Memory B cell (primary cell): ENCODE measurements at places on chromosomes 13 and 19.
A peak's percentile ranks its signal among the peaks of the same experiment; 100 is the strongest.

DNA sequence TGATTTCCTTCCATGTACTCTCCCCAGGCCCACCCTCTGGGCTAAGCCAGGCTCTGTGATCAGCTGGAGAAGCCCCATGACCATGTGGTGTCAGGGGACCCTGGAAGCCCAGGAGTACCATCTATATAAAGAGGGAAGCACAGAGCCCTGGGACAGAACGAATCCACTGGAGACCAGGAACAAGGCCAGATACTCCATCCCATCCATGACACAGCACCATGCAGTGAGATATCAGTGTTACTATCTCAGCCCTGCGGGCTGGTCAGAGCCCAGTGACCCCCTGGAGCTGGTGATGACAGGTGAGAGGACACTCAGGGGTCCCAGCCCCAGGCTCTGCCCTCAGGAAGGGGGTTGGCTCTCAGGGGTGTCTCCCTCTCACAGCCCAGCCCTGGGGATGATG, 27.5 kb upstream of the KIR3DL3 start:
- H3K4me1 ChIP-seq, result no peaks in the 10 kb centered on the region
- no peak for DNase-seq
- H3K36me3 ChIP-seq, result no peaks in the 10 kb centered on the region
- H3K4me3 ChIP-seq, result no peak overlapping the region
- peaks cover 32% of the 10 kb centered on the region for H3K27me3 ChIP-seq

DNA sequence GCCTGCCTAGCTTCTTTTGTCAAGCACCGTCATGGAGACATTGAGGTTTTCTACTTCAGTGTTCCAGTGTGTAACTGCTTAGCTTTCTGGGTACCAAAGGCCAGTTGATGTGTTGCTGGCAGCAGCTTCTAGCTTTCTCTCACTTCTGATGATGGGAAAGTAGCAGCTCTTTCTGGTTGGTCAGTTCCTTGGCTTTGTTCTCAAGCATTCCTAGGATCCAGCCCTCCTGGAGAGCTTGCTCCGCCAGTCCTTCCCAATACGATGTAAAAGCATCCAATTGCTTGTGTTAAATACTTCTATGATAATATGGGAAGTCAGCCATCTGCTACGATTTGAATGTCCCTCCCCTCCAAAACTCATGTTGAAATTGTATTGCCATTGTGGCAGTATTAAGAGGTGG, 182.8 kb downstream of the UGGT2 start:
- no peak overlapping the region for H3K4me3 ChIP-seq
- H3K4me1 ChIP-seq, result no peaks in the 10 kb centered on the region
- no peaks in the 10 kb centered on the region for H3K27me3 ChIP-seq
- no peaks in the 10 kb centered on the region for H3K36me3 ChIP-seq
- no peak for DNase-seq
- H3K27ac ChIP-seq, result no peak overlapping the region

DNA sequence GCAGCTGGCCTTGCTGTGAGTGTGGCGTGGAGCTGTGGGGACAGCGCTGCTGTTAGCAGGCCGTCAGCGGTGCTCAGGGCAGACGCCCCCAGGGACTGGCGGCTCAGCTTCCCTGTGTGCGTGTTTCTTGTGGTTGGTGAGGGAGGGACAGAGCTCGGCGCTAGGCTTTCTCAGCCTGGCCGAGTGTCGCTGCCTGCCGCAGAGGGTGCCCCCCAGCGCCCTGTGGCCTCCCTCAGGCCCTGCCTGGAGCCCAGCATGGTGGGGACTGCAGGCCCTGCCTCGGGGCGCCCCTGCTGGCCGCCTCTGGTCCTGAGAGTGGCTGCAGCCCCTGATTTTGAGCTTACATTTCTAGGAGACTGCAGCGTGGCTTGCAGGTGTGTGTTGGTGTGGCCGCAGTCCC, 35.5 kb downstream of the DOT1L start:
- H3K36me3 ChIP-seq, result peaks cover 14% of the 10 kb centered on the region
- no peak overlapping the region for H3K4me3 ChIP-seq
- no peak overlapping the region for H3K27ac ChIP-seq
- H3K27me3 ChIP-seq, result no peaks in the 10 kb centered on the region
- H3K4me1 ChIP-seq, result peaks cover 13% of the 10 kb centered on the region

GRCh38 chr13:33958964-33959363, 141.0 kb downstream of the RFC3 start:
- no peak for DNase-seq
- no peak overlapping the region for H3K27ac ChIP-seq
- peaks cover 10% of the 10 kb centered on the region for H3K4me1 ChIP-seq
- H3K27me3 ChIP-seq, result no peaks in the 10 kb centered on the region

GRCh38 chr13:93289842-93290241, 63.2 kb downstream of the GPC6 start:
- H3K4me3 ChIP-seq, result no peak overlapping the region
- H3K27ac ChIP-seq, result no peak overlapping the region
- H3K36me3 ChIP-seq, result no peaks in the 10 kb centered on the region
- DNase-seq, result no peak
- no peaks in the 10 kb centered on the region for H3K27me3 ChIP-seq

GRCh38 chr19:44765949-44766335, 11.7 kb upstream of the CBLC start:
- H3K4me3 ChIP-seq, result no peak overlapping the region
- H3K36me3 ChIP-seq, result no peaks in the 10 kb centered on the region
- H3K27me3 ChIP-seq, result no peaks in the 10 kb centered on the region
- no peak overlapping the region for H3K27ac ChIP-seq
- no peak for DNase-seq

GRCh38 chr19:30330266-30330665, 41.9 kb upstream of the ZNF536 start:
- no peaks in the 10 kb centered on the region for H3K36me3 ChIP-seq
- no peaks in the 10 kb centered on the region for H3K27me3 ChIP-seq
- no peak for DNase-seq
- H3K4me1 ChIP-seq, result no peaks in the 10 kb centered on the region

DNA sequence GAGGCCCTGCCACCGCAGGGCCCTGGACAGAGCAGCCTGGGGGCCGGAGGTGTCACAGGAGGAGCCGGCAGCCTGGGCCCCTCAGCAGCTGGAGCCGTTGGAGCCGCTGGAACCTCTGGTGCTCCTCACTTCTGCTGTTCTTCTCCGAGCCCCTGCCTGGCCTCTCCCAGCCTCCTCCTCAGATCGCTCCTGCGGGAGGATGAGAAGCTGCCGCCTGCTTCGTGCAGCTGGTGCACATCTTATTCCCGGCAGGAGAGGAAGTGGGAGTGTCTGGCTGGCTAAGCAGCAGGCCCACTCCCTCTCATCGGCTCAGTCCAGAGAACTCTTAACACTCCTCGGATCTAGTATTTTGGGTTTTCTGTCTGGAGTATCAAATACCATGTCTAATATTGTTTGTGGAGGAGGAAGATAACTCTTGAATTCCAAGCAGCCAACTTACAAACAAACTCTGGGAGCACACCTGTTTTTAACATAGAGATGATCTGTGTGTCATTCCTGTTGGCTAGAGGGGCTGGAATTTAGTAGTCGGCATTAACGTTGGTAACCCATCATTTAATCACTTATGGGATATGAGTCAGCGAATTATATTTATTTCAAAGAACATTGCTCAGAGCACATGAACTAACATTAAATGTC, 37.1 kb upstream of the RNF113B start:
- no peaks in the 10 kb centered on the region for H3K36me3 ChIP-seq
- no peak overlapping the region for H3K27ac ChIP-seq
- H3K27me3 ChIP-seq, result peaks cover 9% of the 10 kb centered on the region
- H3K4me3 ChIP-seq, result no peak overlapping the region

DNA sequence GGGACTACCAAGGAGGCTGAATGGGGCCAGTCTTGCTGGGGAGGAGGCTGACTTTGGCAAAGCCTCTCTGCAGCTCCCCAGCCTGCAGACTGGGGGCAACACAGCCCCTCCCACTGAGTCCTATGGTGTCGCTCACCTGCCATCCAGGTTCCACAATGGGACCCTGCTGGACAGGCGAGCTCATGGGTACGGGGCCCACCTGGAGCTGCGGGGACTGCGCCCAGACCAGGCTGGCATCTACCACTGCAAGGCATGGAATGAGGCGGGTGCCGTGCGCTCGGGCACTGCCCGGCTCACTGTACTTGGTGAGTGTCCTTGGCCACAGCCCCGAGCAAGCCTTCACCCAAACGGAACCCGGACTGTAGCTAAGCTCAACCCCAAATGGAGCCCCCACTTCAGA, 5.0 kb downstream of the CILP2 start:
- H3K27me3 ChIP-seq, result peaks cover 23% of the 10 kb centered on the region
- no peaks in the 10 kb centered on the region for H3K36me3 ChIP-seq
- no peak overlapping the region for H3K4me3 ChIP-seq
- DNase-seq, result no peak
- peaks cover 13% of the 10 kb centered on the region for H3K4me1 ChIP-seq
- no peak overlapping the region for H3K27ac ChIP-seq

GRCh38 chr19:30237140-30237539, 135.0 kb upstream of the ZNF536 start:
- H3K27ac ChIP-seq, result no peak overlapping the region
- DNase-seq, result no peak
- peaks cover 7% of the 10 kb centered on the region for H3K27me3 ChIP-seq

GRCh38 chr13:110478405-110479214, 82.9 kb downstream of the RAB20 start:
- H3K36me3 ChIP-seq, result no peaks in the 10 kb centered on the region
- DNase-seq, result no peak
- peak overlapping the region; percentile 68 for H3K27ac ChIP-seq
- H3K27me3 ChIP-seq, result peaks cover 10% of the 10 kb centered on the region

- no peak for DNase-seq
- no peaks in the 10 kb centered on the region for H3K27me3 ChIP-seq
- no peak overlapping the region for H3K4me3 ChIP-seq
- no peak overlapping the region for H3K27ac ChIP-seq
- H3K4me1 ChIP-seq, result no peaks in the 10 kb centered on the region
- peaks cover 10% of the 10 kb centered on the region for H3K36me3 ChIP-seq
These were observed 12.2 kb upstream of the C19orf33 start for GRCh38 chr19:38291855-38292254.

- no peaks in the 10 kb centered on the region for H3K36me3 ChIP-seq
- peak; percentile 51 for DNase-seq
- no peak overlapping the region for H3K27ac ChIP-seq
These were observed 16.1 kb downstream of the LGALS16 start for GRCh38 chr19:39671739-39672363.

GRCh38 chr13:29743201-29743786, 107.1 kb downstream of the UBL3 start:
- peaks cover 4% of the 10 kb centered on the region for H3K27me3 ChIP-seq
- H3K27ac ChIP-seq, result no peak overlapping the region
- no peak for DNase-seq

DNA sequence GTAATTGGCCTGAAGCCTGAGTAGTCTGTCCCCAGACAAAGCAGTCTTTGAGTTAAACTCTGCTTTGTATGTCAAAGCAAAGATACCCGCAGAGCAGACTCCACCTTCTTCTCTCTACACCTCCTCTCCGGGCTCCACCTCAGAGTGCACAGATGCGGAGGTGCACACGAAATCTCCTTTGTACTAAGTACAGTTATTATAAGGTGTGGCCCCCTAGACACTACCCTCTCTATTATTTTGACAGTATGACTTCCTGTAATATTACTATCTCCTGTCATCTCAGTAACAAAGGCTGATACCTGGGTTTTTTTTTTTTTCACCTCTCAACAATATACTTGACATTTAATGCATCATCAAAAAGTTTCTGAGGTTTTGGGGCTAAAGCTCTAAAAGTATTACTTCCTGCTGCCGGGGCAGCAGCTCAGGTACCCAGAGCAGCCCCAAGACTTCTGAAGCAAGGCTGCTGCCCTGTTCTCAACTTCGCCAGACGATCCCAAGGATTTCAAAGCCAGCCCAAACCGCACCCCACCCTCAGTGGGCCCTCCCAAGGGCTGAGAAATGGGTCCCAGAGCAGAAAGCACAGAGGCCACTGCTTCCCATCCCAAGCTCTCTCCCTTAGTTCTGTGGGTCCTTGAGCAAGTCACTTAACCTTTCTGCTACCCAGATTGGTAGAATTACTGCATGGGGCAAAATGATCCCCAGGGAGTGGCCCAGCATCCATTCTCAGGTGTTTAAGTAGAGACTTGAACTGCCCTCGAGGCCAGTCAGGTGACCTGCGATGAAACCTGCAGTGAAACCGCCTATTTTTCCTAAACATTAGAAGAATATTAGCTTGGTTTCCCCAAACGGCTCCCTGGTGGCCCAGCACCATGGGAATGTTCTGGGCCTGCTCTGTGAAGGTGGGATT, 180.6 kb downstream of the FOXO1 start:
- no peak overlapping the region for H3K4me3 ChIP-seq
- peaks cover 30% of the 10 kb centered on the region for H3K4me1 ChIP-seq
- no peaks in the 10 kb centered on the region for H3K36me3 ChIP-seq
- peaks cover 10% of the 10 kb centered on the region for H3K27me3 ChIP-seq

GRCh38 chr13:37446503-37446902, 152.1 kb downstream of the POSTN start:
- H3K27me3 ChIP-seq, result no peaks in the 10 kb centered on the region
- H3K4me3 ChIP-seq, result no peak overlapping the region
- H3K36me3 ChIP-seq, result no peaks in the 10 kb centered on the region
- no peak for DNase-seq

- no peak overlapping the region for H3K4me3 ChIP-seq
- H3K36me3 ChIP-seq, result no peaks in the 10 kb centered on the region
- no peaks in the 10 kb centered on the region for H3K4me1 ChIP-seq
- no peak overlapping the region for H3K27ac ChIP-seq
- DNase-seq, result no peak
These were observed 1.9 kb downstream of the PLIN4 start for GRCh38 chr19:4516199-4516938.

- H3K27me3 ChIP-seq, result no peaks in the 10 kb centered on the region
- peak overlapping the region; percentile 95 for H3K27ac ChIP-seq
- peaks cover 2% of the 10 kb centered on the region for H3K36me3 ChIP-seq
- H3K4me3 ChIP-seq, result peak overlapping the region; percentile 97
- peaks cover 41% of the 10 kb centered on the region for H3K4me1 ChIP-seq
These were observed 971 bp upstream of the ANKRD10 start for GRCh38 chr13:110915874-110916206.

DNA sequence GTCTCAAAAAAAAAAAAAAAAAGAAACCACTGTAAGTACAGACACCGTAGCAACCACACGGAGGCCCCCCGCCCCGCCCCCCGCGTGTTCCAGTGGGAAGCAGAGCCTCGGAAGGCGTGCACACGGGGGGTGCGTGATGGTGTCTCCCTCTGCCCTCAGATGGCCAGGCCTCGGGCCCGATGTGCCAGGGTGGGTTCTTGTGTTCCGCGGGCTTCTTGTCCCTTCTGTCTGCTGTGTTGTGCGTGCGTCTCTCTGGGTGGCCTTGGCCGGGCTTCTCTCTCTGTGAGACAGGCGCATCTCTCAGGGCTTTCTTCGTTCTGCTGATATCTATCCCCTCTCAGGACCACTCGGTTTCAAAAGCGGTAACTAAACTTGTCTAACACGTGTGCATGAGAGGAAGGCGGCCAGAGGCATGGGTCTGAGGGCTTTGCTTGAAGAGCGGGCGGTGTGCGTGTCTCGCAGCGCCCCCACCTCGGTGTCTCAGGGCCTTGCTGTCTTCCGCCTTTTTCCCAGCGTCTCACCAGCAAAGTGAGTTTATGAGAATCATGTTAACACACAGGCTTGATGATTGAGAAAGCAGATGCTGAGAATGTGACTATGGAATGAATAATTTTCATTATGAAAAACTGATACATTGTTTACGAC, 12.6 kb downstream of the ATP11A start:
- no peak for DNase-seq
- H3K27me3 ChIP-seq, result no peaks in the 10 kb centered on the region
- no peak overlapping the region for H3K27ac ChIP-seq
- H3K4me1 ChIP-seq, result peaks cover 4% of the 10 kb centered on the region
- peaks cover 3% of the 10 kb centered on the region for H3K36me3 ChIP-seq
- H3K4me3 ChIP-seq, result no peak overlapping the region

- H3K4me3 ChIP-seq, result no peak overlapping the region
- no peak overlapping the region for H3K27ac ChIP-seq
- H3K4me1 ChIP-seq, result peaks cover 25% of the 10 kb centered on the region
- no peak for DNase-seq
- H3K36me3 ChIP-seq, result no peaks in the 10 kb centered on the region
These were observed 26.8 kb downstream of the SLC7A1 start for GRCh38 chr13:29568731-29569130.

GRCh38 chr13:110382229-110382628, 75.1 kb downstream of the COL4A2 start:
- H3K4me1 ChIP-seq, result no peaks in the 10 kb centered on the region
- H3K27ac ChIP-seq, result no peak overlapping the region
- DNase-seq, result no peak
- no peaks in the 10 kb centered on the region for H3K36me3 ChIP-seq
